NCI-H774 (cell line): ENCODE measurements at places on chromosomes 12 and 14.

DNA sequence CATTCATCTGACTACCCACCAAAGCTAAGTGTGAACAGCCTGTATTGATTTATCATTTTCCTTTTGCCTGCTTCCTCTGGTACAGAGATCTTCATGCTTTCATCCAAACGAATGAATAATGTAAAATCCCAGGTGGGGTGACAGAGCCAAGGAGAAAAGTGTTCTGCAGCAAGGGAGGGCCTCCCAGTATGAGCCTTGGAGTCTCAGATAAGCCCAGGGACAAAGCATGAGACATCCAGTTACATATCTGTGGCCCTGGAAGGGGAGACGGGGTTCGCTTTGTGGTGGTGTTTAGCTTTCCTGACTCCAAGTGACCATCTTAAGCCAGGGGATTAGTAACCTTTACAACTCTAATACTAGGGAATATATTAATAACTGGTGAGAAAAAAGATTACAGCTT lies 177.1 kb downstream of the ETV6 start:
- DNase-seq = no peak

DNA sequence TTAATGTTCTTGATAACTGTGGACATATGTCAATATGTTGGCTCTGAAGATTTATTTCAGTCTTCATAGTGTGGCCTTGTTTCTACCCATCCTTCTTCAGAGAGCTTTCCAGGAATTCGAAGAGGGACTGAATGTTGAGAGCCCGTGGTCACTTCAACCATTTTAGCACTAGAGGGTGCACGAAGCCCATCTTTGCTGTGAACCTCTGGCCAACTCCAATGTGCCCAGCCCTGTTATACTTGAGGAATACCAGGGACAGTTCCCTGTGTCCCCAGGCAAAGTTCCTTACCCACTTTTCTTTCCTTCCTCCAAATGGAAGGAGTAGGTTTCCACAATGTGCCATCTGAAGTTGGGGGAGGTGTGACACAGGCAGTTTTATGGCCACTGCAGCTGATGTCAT lies 603.5 kb downstream of the RPL10L start:
- DNase-seq = no peak

DNA sequence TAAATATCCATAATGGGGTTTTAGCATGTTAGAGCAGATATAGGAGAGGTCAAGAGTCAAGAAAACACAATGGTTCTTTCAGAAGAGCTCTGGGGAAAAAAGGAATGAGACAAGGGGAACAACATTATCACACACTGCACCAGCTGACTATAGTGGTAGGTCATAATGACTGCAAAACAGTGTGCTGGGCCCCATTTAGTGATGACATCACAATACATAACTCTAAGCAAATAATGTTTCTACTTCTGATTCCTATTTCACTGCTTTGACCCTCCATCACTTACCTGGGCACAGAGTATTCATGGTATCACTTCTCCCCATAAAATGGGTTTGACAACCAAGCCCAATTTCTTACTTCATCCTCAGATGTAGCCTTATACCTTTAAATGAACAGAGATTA lies 62.1 kb downstream of the GARIN6 start:
- DNase-seq = no peak

- no peak for DNase-seq
Observed at GRCh38 chr14:101496776-101497683, 64.3 kb upstream of the DIO3 start.

GRCh38 chr12:106195621-106196027 lies 52.2 kb downstream of the CKAP4 start:
- no peak for DNase-seq

DNA sequence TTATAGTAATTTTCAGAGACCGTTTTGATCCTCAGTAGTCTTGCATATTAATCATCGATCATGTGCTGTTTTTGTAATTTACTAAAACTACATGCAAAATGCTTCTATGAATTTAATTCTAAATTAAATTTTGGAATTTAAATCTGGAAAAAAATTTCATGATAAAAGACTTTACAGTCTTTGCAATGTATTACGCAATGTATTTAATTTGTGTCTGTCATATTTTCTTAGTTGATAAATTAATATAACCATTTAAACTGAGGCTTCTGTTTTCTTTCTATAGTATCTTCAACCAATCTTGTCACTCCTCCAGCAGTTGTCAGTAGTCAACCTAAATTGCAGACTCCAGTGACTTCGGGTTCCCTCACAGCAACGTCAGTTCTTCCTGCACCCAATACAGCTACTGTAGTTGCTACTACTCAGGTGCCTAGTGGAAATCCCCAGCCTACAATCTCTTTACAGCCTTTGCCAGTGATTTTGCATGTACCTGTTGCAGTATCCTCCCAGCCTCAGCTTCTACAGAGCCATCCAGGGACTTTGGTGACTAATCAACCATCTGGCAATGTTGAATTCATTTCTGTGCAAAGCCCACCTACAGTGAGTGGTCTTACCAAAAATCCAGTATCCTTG lies 94.8 kb downstream of the ATF7IP start:
- DNase-seq = no peak

- DNase-seq = no peak
Observed at GRCh38 chr12:127077262-127078045, 1189.5 kb upstream of the TMEM132C start.

GRCh38 chr12:76643438-76643837 lies 83.9 kb upstream of the OSBPL8 start:
- DNase-seq = no peak

DNA sequence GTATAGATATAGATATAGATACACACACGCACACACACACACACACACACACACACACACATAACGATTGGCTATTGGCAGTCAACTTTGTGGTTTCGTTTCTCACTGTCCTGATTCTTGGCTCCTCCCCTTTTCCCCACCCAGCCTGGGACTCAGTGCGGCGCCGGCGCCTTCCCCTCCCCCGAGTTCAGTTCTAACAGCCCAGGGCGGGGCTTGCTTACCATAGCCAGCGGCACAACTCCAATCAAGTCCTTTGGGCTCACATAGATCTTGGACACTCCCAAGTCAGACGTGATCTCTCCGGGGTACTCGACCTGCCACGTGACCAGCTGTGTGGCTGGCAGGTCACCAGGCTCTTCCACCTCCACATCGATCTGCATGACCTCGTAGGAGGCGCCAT lies 484.1 kb downstream of the GLT1D1 start:
- no peak for DNase-seq

- DNase-seq = no peak
Observed at GRCh38 chr12:108804271-108804953, 53.0 kb downstream of the SSH1 start.

DNA sequence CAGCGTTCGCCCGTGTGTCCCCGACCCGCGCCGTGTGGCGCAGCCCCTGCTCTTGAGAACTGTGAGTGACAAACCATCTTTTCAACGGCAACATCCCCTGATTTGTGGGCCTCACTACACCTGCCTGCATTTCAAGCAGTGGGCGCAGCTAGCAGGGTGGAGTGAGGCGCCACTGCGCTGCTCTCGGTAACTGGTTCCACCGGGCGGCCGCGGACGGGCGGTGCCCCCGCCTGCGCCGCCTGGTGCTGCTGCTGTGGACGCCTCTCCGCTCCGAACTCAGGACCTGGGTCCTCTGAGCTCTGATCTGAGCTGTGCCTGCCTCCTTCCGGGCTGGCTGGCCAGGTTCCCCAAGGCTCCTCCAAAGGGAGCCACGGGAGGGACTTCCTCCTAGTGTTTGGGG lies 5.9 kb upstream of the DEGS2 start:
- DNase-seq = no peak

DNA sequence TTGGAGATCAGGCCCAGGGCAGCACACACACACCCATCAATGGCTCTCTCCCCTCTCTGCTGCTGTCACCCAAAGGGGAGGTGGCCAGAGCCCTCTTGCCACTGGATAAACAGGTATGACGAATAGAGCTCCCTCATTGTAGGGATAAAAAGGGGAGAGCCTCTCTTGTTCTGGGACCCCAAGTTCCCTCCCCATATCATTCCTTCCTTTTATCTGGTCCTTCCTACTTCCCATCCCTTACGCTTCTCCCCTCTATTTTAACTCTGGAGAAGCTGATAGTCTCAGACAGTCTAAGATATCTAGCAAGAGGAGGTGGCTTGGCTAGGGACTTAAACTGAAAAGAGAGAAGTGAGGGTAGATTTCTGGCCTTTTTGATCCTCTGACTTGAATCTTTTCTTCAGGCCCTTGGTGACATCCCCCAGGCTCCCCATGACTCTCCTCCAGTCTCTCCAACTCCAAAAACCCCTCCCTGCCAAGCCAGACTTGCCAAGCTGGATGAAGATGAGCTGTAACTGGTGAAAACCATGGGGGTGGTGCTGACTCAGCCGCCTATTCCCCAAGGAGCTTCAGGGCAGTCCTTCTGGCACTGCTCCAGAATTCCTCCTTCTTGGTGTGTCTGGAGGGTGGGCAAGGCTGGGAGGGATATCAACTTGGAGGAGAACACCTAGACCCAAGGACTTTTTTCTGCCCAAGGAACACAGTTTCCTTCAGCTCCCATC lies 5.3 kb downstream of the ARHGEF25 start:
- DNase-seq = no peak

DNA sequence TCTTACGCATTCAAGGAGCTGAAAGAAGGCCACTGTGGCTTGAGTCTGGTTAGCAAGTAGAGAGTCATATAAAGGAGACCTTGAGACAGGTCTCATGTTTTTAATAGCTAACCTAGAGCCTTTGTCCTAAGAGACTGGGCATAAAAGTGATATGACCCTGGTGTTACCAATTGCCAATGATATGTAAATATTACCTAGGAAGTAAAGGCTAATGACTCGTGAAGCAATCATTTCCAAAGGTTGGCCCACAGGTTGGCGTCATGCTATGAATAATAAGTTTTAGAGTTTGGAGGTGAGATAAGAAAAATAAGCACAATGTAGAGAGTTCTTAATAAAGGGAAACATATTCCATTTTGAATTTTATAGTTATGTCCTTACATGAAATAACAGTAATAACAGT lies 116.6 kb upstream of the PLEKHA5 start:
- DNase-seq = no peak

DNA sequence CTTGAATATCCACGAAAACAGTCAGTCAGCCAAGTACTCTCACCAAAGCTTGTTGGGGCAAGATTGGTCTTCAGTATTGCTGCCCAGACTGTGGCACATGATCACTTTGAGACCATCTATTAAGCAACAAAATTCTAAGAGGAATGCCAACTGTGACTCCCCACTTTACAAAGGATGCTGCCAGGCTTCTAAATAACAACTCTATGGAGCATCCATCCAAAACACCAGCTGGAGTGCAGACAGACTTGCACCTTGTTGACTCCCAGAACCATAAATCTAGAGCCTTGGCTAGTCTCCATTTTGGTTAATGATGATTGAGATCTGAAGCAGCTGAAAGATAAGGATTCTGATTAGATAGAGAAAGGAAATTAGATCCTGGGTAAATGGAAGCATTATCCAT lies 132.8 kb downstream of the DIO2 start:
- DNase-seq = no peak

- no peak for DNase-seq
Observed at GRCh38 chr12:54371328-54372112, 7.2 kb upstream of the GPR84 start.

DNA sequence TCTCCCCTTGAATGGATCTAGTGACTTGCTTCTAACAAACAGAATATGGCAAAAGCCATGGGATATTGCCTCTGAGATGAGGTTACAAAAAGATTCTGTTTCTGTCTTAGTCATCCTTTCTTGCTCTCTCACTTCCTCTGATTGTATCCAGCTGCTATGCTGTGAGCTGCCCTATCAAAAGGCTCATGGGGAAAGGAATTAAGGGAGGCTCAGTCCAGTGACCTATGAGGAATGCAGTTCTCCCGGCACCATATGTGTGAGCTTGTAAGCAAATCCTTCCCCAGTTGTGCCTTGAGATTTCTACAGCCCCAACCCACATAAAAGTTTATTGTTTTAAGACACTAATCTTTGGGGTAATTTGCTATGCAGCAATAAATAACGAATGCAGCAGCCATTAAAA lies 183.1 kb downstream of the KLHL28 start:
- no peak for DNase-seq

DNA sequence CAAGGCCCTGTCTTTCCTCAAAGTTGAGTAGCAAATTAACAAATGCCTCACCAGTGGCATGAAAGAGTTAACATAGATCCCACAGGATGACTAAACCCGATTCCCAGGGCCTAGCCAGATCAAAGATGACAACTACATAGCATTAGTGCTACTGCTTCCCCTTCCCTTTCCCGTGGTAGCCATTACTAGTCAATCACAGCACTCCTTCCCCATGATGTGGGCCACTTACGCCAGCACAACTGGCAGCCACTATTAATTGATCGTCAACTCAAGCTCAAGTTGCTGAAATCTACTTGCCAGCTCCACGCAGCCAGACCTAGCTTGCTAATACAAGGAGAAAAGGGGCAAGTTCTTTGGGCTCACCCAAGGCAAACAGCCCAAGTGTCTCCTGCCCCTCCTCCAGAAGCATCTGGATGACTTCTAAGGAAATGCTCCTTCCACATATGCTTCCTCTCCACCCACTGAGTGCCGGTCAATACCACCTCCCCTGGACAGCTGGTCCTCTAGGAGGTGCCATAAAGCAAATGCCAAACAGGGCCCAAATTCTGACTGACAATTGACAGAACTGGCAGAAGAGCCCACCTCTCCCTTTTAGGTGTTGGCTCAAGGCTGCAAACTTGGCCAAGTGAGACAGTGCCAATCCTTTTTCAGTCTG lies 72.6 kb downstream of the NUAK1 start:
- DNase-seq = no peak

DNA sequence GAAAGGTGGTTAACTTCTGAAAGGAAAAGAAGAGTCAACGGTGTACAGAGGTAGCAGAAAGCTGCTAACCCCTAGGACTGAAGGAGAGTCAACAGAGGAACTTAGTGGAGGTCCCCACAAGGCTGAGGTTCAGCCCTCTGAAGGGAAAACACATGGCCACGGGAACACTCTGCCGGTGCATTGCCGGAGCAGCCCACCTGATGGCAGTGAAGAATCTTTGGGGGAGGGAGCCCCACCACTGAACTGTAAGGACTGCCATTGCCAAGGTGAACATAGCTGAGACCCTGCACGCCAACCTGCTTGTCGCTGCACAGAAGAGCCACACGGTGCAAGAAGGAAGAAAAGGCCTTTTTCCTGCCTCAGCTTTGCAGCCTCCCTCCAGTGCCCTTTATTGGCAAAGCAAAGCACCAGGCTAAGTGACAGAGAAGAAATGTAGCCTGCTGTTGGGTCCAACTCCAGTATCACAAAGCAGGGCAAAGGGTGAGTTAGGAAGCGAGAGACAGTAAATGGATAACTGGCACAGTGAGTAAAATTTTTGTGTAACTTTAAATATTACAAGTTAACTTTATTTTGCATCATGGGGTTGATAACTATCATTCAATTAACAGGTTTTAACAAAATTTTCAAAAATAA lies 76.9 kb downstream of the LIN52 start:
- no peak for DNase-seq

GRCh38 chr14:73227812-73228781 lies 9.2 kb upstream of the PAPLN start:
- DNase-seq = no peak

- DNase-seq = no peak
Observed at GRCh38 chr12:109739747-109740693, 26.4 kb downstream of the FAM222A start.

DNA sequence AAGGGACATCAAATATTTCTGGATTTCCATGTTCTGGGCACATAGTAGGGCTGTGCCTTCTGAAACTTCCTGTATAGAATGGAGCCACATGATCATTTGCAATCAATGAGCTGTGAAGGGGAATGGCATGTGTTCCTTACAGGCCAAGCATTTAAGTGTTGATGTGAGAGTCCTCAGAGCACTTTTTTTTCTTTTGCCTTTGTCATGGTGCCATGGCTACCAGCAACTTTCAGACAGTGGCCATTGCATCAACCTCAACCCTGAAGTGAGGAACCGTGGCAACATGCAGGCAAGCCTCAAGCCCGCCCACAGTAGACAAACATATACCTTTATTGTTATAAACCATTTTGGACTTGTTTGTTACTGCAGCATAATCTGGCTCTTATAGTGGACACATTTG lies 948.1 kb downstream of the NRXN3 start:
- DNase-seq = no peak
